ENCODE measurements at places on chromosomes 7 and 10.

DNA sequence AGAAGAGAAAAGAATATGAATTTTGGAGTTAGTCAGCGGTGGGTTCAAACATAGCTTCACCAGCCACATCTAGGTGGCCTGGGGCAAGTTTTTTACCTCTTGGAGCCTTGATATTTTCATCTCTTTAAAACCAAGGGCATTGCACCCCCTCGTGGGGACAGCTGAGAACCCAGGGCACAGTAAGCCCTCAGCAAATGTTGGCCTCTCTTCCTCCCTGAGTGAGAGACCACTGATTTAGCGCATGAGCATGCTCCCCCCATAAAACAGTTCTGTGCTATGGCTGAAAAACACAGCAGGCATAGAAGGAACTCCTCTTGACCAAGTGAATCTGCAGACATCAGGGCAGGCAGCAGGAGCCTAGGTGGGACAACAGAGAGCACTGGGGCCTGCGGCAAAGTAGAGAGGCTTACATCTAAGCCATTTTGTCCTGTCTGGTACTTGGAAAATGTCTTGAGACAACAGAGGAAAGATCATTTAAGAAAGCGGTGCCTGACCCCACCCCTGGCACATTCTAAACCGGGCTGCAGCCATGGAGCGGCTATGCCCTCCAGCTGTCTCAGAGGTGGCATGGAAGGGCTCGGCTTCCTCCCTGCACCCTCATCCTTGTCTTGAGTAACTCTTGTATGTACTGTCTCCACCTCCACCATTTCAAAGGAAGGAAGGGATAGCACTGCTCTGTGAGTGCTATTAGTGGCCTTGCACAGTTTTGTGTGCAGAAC lies 94.7 kb downstream of the ARHGAP22 start:
- DNase-seq, result peak; percentile 28

GRCh38 chr10:94521276-94522250 lies 24.0 kb upstream of the HELLS start:
- DNase-seq, result no peak

- peak; percentile 72 for DNase-seq
Measured at GRCh38 chr7:54773472-54774399, 14.7 kb upstream of the SEC61G start.

DNA sequence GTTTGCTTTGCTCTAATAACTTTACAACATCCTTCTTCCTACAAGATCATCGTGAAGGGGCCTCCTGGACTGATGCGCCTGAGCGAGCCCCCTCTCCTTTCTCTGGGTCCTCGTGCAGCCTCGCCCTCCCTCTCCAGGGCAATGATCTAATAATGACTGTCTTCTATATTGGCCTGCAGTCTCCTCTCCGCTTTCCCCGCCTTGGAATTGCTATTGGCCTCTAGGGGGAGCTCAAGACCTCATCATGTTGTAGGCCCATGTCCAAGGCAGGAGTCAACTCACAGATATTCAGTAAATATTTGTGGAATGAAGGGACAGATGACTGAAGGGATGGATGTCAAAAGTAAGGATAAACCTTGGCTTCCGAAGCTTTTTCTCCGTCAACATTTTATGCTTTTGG lies 1180.3 kb downstream of the TYW1 start:
- DNase-seq, result peak; percentile 70
